Cardiac fibroblast (primary cell): ENCODE measurements at places on chromosomes 4 and X.

GRCh38 chr4:178339769-178340168, 897.5 kb upstream of the AGA start:
- no peak for DNase-seq

GRCh38 chr4:63325140-63325539, 1084.1 kb downstream of the TECRL start:
- no peak for DNase-seq

GRCh38 chr4:153261461-153261860, 57.2 kb downstream of the TRIM2 start:
- no peak for DNase-seq

- DNase-seq = no peak
Observed at GRCh38 chr4:108556588-108557200, 63.7 kb upstream of the RPL34 start.

DNA sequence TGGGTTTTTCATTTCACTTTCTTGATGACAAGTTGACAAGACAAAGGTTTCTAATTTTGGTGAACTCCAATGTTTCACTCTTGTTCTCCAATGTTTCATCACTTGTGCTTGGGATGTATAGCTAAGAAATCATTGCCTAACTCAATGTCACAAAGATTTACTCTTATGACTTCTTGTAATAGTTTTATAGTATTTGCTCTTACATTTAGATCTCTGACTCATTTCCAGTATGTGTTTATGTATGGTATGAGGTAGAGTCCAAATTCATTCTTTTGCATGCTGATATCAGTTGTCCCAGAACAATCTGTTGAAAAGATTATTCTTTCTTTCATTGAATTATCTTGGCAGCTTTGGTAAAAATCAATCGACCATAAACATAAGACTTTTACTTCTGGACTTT, 12.2 kb upstream of the NWD2 start:
- no peak for DNase-seq

DNA sequence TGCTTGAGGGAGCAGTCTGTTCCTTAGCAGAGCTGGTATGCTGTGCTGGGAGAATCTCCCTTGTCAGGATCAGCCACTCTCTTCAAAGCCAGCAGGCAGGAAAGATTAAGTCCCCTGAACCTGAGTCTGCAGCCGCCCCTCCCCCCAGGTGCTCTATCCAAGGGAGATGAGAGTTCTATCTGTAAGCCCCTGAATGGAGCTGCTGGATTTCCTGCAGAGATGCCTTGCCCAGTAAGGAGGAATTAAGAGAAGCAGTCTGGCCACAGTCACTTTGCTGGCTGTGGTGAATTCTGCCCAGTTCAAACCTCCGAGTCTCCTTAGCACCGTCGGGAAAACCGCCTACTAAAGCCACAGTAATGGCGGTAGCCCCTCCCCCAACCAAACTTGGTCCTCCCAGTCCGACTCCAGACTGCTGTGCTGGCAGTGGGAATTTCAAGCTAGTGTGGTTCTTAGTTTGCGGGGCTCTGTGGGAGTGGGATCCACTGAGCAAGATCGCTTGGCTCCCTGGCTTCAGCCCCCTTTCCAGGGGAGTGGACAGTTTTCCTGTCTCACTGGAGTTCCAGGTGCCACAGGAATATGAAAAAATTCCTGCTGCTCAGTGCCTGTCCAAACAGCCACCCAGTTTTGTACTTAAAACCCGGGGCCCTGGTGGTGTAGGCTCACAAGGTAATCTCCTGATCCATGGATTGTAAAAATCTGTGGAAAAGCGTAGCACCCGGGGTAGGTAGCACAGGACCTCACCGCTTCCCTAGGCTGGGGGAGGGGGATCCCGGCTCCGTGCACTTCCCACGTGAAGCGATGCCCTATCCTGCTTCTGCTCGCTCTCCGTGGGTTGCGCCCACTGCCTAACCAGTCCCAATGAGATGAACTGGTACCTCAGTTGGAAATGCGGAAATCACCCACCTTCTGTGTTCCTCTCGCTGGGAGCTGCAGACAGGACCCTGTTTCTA, 38.0 kb downstream of the RAB28 start:
- no peak for DNase-seq

- peak; percentile 70 for DNase-seq
Observed at GRCh38 chrX:48918643-48919340, at the start of gene PIM2. PIM2 (minus strand) TSS chrX:48919024; CDS start chrX:48918834, 190 bp downstream.

GRCh38 chrX:46838974-46839480, 2.2 kb downstream of the RP2 start:
- no peak for DNase-seq

- DNase-seq = peak; percentile 55
Observed at GRCh38 chrX:22366906-22367305, 94.2 kb downstream of the CBLL2 start.

GRCh38 chr4:56976283-56976836, 1.0 kb downstream of the NOA1 start:
- DNase-seq = no peak

DNA sequence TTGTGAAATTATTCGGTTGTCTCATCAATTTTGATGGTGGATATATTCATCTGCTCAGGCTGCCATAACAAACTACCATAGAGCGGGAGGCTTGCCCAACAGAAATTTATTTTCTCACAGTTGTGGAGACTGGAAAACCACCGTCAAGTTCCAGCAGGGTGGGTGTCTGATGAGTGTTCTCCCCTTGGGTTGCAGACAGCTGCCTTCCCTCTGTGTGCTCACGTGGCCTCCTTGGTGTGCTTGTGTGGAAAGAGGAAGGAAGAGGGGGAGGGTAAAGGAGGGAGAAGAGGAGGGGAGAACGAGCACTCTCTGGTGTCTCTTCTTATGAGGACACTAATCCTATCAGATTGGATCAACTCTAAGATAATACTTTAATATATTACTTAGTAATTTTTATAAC, 123.8 kb upstream of the TEX13D start:
- no peak for DNase-seq

GRCh38 chr4:162450531-162451035, 286.8 kb upstream of the FSTL5 start:
- DNase-seq = no peak

GRCh38 chrX:40040686-40041461, 56.9 kb downstream of the BCOR start:
- DNase-seq = no peak

DNA sequence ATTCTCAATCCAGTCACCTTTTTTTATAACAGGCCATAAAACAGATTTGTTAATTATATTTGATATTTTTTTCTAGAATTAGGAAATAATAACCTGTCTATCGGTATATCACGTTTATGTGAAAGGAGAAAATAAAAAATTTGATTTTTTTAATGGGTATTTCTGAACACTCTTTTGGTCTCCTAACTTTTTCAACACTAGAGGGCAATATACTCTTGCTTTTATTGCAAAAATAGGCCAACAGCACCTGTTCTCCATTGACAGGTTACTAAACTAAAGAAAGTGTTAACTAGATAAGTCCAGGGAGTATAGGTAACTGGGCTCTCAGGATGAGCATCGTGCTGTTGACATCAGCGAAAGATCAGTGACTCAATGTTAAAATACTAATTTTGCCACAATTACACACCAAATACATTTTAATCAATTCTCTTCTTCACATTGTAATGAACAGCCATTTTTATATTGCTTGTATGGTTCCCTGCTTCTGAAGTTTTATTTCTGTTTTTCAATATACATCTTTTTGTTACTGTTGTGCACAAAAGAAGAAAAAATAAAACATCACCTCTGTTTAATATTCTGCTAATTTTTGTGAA, 22.8 kb downstream of the NDST4 start:
- DNase-seq = peak; percentile 15

- DNase-seq = peak; percentile 17
Observed at GRCh38 chr4:74933562-74934015, 673 bp downstream of the PARM1 start.
